ENCODE measurements at places on chromosomes 1 and 21.

GRCh38 chr1:40185951-40186864, 25.0 kb downstream of the RLF start:
- no peak for DNase-seq

DNA sequence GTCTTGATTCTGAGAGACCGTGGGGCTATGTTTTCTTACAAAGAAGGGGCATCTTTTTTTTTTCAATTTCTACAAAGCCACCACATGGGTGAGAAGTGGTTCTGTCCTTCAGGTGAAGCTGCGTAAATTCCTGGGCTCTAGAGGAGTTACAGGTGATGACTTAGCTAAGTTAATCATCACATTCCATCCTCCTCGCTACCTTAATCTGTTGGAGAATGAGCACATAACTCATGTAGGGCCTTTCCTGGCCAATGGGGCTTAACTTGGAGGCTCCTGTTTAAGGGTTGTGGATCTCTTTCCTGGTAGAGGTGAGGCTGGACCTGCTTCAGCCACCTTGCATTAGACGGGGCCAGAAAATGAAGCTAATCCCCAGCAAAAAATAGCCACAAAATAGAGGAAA, 19.9 kb downstream of the REG4 start:
- no peak for DNase-seq

DNA sequence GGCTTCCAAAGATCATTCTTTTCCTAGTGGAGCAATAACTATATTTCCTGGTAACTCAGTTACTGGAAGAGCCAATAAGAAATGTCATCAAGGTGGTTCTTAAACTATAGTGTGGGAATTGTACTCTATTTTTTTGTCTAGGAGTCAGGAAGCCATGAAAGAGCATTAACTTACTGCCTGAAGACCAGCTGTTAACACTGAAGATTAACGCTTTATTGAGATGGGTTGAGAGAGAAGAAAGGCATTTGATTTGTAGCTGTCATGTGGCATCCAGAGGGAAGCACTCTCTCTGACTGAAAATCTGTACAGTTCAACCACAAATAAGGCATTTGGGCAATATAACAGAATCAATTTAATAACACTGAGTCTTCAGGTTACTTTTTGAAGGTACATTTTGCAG, 76.0 kb downstream of the DNM3 start:
- no peak for DNase-seq

DNA sequence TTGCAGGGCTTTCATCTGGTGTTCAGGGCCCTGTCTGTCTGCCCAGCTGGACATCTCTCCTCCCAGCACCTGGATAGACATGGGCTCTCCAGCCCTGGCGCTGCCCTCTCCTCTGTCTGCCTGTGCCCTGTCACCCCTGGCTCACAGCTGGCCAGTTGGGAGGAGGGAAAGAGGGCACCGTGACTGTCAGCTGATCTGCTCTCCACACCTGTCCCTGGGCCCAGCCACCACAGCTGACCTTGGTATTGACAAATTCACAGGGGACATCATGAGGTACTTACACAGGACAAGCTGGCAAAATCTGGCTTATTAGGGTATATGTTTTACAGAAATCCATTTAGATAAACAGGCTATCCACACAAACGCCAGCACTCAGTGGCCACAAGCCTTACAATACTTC, 8.3 kb downstream of the TNR start:
- DNase-seq: no peak

Measured in NCI-H446 (cell line).